Cerebellar nuclear complex (tissue), 1 donor: ENCODE measurements at places on chromosomes 12 and 14.

GRCh38 chr14:88188745-88189416 lies 134.2 kb downstream of the KCNK10 start:
- no peak for DNase-seq

DNA sequence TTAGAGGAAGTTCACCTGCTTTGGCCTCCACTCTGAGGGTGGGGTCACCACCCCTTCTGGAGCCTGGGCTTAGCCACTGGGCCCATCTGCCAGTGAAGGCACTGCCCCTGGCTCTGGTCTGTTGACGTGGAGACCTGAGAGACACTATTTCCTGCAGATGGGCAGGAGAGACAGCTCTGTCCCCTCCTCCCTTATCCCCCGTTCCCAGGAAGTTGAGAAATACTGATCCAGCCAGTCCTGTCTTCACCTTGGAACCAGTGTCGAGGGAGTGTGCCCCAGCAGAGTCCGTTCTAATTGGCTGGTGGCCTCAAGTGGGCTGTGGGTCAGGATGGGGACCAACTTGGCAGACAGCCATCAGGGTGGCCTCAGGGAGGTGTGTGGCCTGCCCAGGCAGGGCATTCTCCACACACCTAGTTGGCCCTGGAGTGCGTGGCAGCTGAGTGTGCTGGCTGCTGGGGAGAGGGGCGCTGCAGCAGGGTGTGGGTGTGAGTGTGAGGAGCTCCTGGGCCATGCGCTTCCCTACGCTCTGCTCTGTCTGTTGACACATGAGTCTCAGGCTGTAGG lies 25.4 kb downstream of the CLSTN3 start:
- no peak for DNase-seq

DNA sequence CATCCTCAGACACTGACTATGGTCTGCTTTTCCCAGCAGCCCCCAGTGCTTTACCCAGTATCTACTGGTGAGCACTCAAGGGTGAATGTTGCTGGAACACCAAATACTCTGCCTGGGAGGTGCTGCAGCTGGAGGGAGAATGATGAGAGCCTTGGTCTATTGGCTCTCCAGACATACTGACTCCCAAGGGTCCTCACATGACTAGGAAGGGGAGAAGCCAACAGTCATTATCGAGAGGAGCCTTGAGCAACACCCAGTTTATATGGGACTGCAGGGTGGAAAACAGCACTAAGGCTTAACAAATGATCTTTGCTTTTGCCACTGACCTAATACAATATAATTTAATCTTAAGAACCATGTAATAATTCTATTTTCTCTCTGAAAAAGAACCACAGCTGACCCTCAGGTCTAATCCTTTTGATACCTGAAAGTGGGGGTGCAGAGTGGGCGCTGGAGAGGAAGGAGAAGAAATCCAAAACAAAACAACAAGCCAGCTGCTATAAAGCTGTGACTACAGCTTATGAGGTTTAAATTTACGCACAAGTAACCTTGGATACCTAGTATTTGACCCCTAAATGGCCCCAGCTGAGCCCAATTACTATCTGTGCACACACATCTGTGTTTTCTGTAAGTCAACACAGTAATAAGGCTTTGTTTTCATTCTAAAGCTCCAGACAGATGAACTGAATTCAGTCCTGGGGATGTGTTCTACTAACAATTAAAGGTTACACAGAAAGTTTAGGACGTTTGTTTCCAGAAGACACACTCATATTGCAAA lies 107.8 kb upstream of the GRIP1 start:
- no peak for DNase-seq

DNA sequence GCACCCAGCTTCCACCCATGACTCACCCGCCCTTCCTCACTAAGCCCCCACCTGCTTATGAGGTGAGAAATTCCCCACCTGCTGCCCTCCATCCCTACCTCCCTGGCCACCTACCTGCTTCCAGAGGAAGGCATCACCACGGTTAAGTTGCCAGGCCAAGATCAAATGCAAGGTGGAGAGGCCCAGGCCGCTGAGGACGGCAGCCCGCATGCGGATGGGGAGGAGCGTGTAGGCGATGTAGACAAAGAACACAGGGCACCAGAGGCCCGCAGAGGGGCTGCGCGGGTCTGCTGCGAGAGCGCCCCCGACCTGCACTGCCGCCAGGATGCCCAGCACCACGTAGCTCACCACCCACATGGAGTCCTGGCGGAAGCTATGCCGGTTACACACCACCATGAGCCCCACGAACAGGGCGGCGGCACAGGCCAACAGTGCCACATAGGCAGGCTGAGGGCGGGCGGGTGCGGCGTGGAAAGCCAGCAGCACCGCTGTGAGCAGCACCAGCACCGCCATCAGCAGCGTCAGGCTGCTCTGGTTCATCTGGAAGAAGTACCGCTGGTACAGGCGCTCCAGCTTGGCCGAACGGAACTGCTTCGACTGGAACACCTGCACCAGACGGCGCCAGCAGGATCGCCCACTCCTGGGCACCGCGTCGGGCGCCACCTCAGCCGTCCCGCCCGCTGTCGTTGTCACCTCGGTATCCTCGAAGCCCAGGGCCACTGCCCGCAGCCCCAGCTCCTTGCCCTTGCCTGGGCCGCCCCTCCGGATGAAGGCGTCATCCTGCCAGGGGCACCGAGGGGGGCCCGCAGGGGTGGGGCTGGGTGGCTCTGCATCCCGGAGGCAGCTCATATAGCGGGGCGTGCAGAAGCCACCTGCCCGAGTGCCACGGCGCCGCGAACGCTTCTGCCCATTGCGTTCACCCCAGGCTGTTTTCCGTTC lies 6.2 kb downstream of the ADCY6 start:
- no peak for DNase-seq

DNA sequence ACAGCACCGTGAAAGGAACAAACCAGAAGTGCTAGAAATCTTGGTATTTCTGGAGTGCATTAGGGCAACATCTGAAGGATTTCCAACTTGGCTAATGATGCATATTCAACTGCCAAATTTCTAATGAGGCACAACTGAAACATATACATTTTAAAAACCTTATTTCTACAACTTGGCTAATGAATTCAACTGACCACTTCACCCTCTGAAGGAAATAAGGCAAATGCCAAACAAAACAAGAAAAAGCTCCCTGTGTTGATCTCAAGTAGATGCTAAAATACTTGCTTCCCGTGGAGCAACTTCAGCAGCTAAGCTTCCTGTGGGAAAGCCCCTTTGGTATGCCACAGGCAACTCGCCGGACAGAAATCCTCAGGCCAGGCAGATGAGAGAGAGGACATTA lies 167.1 kb downstream of the TTC7B start:
- DNase-seq = no peak

GRCh38 chr14:79627058-79627457 lies 584.2 kb downstream of the DIO2 start:
- no peak for DNase-seq

DNA sequence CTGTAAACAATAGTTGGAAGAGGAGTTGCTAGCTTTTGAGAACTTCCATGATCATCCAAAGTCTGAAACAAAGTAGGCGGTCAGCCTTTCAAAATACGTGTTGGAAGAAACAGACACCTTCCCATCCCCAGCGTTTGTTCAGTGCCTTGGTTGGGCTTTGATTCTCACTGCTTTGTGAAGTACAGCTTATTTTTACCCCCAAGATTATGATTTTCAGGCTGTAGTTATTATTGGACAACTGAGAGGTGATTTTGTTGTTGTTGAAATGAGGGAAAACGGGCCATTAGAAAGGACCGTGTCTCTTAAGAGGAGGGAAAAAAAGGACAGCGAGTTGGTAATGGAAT lies 921 bp upstream of the CEP83 start:
- DNase-seq = no peak

GRCh38 chr12:107320033-107320928 lies 226.9 kb upstream of the CRY1 start:
- DNase-seq = no peak

GRCh38 chr12:67388331-67389138 lies 119.4 kb downstream of the CAND1 start:
- no peak for DNase-seq

DNA sequence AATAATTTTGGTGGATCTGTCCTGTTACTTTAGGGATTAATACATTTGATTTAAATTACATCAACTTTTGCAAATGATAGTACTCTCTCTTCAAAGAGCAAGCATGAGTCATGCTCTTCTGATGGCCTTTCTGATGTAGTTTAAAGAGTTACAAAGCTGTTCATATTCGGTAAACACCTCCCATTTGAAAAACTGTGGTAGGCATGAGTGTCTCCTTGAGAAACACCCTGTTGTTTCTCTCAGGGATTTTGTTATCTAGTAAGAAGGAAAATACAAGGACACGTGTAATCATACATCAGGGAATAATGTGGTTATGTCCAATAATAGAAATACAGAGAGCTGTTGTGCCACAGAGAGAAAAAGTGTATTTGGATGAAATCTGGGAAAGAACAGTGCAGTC lies 53.3 kb upstream of the E2F7 start:
- DNase-seq = no peak

GRCh38 chr14:70415788-70416187 lies 1.1 kb downstream of the SYNJ2BP start:
- DNase-seq = no peak

DNA sequence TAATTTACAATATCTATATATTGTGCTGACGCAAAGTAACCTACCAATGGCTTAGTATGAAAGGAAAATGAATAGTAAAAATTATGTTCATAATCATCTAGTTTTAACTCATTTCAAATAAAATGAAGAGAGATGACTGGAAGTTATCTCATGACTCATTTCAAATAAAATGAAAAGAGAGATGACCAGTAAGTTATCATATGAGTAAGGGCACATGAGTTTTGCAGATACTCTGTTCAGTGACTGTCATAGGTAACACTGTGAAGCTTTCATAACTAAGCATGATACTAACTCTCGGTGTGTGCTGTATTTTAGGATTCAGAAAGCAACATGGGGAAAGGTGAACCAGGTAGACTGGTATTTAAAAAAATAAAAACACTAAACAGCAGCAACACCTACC lies 364.5 kb upstream of the DIO2 start:
- DNase-seq = no peak

DNA sequence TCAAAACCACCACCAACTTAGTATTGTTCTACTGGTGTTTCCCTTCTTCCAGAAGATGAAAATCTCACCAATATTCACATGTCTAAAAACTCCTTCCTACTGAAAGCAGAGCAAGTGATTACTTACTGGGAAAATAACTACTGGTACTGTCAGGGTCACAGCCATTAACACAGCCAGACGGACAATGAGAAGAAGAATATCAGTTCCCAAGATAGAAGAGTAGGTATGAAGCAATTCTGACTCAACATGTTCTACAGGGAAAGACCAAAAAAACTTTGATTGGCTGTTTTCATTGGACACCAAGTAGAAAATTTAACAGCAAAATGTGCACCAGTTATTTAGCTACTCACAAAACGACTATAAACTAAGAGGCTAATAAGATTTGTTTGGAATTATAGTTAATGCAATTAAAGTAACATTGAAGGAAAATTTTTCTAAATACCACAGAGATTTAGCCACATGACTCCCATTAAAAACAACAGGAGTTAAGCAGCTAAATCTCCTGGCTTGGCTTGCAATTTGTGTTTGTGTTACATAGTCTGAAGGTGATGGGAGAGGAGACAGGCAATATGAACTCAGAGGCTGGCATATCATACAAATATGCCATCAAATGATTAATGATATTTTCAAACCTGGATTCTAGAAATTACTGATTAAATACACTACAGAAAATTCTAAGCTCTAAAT lies 9.5 kb downstream of the SLC38A2 start:
- no peak for DNase-seq

GRCh38 chr14:95518045-95518751 lies 1.7 kb upstream of the SYNE3 start:
- no peak for DNase-seq

- DNase-seq = no peak
Measured at GRCh38 chr12:40137252-40137651, 31.4 kb upstream of the SLC2A13 start.

DNA sequence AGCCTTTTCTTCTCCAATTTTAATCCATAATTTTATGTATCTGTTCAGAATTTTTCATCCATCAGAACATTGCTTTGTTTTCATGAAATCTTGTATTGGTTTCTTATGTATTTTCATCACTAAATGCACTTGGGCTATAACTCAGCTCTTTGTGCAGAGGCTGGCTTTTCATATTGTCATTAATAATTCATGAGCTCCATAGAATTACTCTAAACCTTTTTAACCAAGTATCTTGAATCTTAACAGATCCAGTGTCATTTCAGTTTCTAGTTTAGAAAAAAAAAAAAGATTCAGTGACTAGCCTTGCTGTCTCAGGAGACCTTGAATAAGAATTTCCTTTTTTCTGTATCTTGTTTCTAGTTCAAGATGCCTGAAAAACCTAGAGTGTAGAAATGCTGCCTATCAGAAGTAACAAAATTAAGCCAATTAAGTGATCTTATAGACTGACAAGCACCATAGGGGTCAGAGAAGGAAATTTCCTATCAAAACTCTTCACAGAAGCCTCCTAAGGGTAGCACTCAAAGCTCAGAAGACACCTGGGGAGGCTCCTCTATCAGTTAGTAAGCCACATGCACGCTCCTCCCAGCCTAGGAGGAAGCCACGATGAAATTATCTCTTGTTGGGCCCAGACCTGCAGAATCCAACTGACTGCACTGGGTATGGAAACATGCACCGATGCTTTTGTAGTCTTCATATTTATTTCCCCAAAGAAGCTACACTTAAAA lies 163.4 kb downstream of the KICS2 start:
- DNase-seq = no peak

DNA sequence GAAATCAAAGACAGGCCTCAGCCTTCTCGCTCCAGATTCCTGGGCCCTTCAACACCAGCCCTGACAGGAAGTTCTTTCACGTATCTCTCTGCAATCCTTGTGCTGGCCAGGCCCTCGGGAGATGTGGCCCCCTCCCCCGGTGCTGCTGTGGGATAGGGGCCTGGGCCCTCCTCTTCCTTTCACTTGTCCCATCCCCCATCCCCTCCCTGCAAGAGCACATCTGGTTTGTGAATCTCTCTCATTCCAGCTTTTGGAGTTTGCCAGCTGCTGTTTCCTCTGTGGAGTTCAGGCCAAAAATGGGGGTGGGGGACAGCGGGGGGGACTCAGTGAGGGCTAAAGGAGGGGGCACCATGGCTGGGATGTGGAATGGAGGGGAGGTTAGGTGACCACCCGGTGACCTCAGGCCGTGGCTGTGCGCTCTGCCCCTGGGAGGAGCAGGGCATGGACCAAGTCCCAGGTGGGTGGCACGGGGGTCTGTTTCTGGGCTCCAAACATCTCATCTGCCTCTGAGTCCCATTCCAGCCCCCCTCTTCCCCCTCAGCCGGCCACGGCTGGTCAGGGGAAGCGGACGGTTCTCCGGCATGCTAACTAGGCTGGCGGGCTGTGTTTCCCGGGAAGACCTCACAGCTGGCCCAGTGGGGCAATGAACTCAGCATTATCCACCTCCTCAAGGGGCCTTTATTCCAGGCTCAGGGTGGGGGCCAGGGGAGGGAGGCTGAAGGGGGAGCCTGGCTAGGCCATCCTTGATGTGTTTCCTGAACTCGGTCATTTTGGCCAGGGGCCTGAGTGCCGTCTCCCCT lies 7.4 kb downstream of the LRP1 start:
- DNase-seq = no peak

- no peak for DNase-seq
Measured at GRCh38 chr12:128818065-128819022, 5.4 kb downstream of the SLC15A4 start.
